ENCODE measurements at places on chromosomes 11 and 22.

DNA sequence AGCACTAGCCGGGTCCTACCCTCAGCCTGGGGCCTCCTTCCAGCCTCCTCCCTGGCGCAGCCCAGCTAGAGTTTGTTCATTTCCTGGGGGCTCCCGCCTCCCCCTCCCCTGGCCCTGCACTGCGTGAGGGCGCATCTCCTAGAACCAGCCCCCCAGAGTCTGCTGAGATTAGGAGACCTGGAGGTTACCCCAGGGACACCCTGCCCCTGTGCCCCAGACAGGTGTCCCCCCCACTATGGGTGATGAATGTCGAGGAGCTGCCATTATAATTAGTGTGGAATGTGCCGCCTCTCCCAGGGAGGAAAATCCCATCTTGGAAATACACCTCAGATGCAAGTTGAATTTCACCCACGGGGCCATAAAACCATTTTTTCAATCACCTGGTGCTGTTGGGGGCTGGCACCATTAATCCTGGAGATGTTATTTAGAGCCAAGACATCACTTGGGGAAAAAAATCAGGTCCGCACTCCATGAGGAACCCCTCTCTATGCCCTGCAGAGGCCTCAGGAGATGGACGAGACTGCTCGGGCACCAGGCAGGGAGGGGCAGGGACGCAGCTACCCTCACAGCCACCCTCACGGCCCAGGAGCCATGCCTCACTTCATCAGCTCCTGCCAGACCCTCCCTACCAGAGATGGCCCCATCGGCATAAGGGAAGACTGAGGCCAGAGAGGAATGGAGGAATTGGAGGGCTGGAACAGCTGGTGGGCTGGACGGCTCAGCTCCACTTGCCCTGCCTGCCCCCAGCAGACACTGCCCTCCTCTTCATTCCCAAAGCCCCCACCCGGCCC is 197.5 kb downstream of the IGLL1 start:
- no peak for DNase-seq

- DNase-seq: no peak
These were observed 72.5 kb downstream of the PACS1 start for GRCh38 chr11:66142370-66143263.

GRCh38 chr11:122186439-122187080 is 70.5 kb upstream of the BLID start:
- no peak for DNase-seq

DNA sequence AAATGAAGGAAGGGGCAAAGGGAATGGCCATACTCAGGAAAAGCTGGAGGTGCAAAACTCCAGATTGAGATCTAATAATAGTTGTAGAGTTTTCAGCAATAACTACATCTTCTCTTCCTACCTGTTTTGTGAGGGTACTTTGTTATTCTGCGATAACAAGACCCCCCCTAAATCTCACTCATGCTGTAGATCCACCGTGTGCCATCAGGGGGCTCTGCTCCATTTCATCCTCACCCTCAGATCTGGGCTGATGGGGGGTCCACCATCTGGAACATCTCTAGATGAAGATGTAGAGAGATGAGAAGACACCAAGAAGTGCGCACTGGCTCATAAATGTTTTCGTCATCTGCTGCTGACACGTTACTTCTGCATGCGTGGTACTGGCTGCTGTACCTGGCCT is 135.9 kb upstream of the KIRREL3 start:
- DNase-seq: no peak

DNA sequence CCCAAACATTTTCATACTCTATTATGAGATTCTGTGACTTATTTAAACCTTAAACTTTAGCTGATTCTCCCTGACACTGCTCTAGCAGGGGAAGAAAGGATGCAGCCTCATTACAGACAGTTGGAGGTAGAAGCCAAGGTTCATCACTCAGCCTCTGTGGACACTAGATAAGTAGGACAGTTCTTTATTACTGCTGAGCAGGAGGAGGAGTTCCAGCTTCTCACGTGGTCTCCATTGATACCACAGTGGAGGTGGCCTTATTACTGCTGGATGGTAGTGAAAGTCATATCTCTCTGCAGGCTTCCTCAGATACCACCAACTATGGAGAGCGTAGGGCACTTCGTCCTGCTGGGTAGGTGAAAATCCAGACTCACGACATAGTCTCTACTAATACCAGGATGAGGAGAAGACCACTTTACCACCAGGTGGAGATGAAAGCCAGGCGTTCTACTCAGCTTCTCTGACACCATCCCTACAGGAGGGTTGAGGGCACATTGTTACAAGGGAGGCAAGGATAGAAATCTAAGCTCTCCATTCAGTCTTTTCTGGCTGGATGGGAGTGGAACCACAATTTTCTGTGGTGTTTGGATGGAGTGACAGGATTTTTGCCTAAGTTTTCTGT is 13.1 kb upstream of the ANGPTL5 start:
- no peak for DNase-seq

DNA sequence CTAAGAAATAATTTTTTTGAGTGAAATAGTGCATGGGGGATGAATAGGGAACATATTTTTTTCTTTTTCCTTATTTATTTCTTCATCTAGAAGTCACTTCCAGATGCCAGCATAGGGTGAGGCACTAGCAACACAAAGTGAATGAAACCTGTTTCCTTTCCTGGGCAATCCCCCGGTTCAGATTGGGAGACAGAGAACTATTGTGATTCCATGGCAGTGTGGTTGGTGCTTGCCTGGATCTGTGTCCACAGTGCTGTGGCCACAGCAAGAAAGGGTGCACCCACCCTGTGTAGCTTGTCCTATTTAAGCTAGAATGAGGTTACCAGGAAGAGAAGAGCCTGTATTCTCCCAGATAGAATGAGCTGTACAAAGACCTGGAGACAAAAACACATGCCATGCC is 57.6 kb downstream of the SLC5A1 start:
- no peak for DNase-seq

GRCh38 chr22:50138041-50138440 is 32.5 kb upstream of the PANX2 start:
- no peak for DNase-seq

GRCh38 chr11:34564807-34565241 is 51.2 kb upstream of the ELF5 start:
- DNase-seq: no peak

DNA sequence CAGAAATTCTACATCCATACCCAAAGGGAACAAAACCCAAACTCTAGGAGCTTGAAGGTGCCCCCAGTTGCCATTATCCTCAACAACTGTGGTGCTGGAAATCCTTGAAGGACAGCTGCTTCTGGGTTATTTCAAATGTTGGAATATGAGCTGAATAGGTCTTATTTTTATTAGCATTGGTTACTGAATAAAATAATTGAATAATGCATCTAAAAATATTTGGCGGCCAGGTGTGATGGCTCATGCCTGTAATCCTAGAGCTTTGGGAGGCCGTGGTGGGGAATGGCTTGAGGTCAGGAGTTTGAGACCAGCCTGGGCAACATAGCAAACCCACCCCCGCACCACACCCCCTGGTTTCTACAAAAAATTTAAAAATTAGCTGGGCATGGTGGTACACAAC is 10.9 kb downstream of the PAMR1 start:
- no peak for DNase-seq

GRCh38 chr11:66311965-66312548 is 4.8 kb downstream of the CD248 start:
- DNase-seq: peak; percentile 98

All from hematopoietic multipotent progenitor cell treated with erythropoietin and hydrocortisone succinate and interleukin-3 and kit ligand, for 17 days (in vitro differentiated cells).